Fibroblast of skin of abdomen (primary cell): ENCODE measurements at places on chromosomes 2 and 18.

DNA sequence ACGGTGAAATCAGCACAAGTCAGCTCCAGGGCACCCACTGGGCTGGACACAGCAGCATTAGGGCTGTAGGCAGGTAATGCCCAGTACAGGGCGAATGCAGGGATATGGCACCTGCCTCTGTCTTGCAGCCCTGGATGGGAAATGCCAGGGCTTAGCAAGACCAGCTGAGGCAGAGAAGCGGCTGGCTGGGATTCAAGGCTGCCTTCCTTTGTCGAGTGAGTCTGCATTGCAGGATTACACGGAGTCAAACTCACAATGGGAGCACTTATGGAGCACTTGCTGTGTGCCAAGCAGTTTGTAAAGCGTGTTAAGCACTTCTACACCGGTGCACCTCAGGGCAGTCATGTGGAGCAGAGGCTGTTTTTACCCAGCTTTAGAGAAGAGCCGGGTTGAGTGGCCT, 87.3 kb upstream of the HDAC4 start:
- no peak for DNase-seq

DNA sequence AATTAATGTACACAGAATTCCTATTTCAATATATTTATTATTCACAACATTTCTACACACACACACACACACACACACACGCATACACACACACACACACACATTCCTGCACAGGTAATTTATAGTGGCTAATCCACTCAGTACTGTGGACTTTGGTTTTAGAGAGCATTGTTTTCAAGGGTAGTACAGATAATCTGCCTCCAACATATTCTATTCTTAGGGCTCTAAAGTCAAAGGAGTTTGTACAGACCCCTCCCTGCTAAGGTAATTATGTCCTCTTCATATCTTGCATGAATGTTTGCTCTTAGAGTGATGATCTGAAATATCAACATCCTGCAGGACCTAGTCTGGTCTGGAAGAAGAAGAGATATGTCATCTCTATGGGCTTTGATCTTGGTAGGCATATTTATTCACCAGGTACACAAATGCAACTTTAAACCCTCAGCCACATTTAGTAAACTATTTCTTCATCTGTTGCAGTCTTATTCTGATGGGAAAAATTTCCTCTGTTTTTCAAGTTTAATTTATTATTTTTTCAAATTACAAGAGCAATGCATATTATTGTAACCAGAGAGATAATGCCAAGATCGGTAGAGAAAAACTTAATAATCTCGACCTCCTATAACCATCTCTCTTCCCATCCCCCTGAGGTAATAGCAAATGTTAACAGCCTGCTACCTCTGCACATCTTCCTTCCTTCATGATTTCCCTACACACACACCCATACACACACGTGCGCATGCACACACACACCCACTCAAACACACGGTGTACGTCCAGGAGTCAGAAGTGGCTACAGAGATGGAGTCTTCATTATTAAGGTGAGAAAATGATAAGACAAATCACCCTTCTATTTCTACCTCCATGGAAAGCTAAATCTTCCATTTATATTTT, 18.3 kb upstream of the POLE4 start:
- DNase-seq, result no peak

DNA sequence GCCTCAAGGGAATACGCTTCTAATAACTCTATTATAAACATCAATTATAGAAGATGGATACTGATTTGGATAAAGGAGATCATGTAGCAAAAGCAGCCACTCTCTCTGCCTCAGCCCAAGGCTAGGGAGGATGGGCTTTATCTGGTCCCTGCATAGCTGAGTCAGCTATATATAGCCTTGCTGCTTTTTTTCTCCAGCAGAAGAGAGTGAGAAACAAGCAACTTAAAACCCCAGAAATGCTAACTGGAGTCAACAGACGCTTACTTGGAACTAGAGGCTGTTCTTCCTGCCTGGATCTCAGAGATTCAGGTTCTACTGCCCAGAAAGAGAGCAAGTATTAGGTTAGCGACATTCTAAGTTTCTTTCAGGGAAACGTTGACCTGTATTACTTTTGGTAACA, 426.7 kb upstream of the KLHL29 start:
- DNase-seq, result no peak

- DNase-seq, result no peak
These were observed 9.8 kb downstream of the EN1 start for GRCh38 chr2:118837621-118838020.

GRCh38 chr2:240250985-240251847, 110.8 kb upstream of the OTOS start:
- DNase-seq, result peak; percentile 49

GRCh38 chr2:70930371-70931329, 5.0 kb upstream of the ATP6V1B1 start:
- DNase-seq, result no peak

- no peak for DNase-seq
These were observed 985.0 kb downstream of the BCL11A start for GRCh38 chr2:59568461-59568860.

GRCh38 chr2:18096836-18097405, 218.5 kb downstream of the KCNS3 start:
- no peak for DNase-seq

DNA sequence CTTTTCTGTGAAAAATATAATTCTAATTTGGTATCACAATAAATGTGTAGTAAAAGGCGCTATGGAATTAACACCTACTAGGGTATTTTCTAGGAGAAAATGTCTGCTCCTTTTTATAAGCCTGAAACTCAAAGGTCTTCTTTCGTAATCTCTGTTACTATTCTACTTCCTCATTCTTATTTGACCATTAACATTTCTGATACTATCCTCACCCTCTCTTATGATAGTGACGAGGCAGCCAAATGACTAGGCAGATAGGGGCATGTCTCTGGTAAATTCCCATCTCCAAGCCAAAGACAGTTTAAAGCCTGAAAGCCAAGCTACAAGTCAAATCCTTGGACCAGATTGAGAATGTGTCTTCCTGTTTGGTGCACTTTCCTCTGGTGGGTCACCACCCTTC, 251.7 kb downstream of the LRRTM4 start:
- DNase-seq, result no peak

DNA sequence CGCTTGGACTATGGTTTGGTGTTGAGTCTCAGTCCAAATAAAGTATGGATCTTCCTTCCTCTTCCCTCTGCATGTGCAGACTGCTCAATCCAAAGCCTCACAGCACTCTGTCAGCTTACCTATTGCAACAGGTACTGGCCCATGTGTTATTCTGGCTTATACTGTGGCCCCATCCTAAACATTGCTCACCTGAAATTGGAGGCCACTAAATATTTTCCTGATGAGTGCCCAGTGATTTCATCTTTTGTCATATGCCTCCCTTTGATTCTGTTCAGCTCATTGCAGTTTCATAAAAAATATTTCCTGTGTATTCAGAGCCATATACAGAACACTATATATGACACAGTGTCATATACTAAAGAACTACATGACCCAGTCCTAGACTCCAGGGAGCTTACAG, 86.3 kb upstream of the FAM136A start:
- no peak for DNase-seq

GRCh38 chr2:95034818-95035217, 9.3 kb downstream of the MAL start:
- DNase-seq, result no peak

DNA sequence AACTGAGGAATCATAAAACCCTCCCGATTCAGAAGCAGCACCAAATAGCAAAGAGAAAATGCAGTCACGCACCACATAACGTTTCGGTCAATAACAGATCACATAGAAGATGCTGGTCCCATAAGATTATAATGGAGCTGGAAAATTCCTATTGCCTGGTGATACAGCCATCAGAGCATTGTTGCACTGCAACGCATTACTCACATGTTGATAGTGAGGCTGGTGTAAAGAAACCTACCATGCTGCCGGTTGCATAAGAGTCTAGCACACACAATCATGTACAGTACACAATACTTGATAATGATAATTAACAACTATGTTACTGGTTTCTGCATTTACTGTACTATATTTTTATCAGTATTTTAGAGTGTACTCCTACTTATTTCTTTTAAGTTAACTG, 32.5 kb downstream of the RNF152 start:
- DNase-seq, result no peak

DNA sequence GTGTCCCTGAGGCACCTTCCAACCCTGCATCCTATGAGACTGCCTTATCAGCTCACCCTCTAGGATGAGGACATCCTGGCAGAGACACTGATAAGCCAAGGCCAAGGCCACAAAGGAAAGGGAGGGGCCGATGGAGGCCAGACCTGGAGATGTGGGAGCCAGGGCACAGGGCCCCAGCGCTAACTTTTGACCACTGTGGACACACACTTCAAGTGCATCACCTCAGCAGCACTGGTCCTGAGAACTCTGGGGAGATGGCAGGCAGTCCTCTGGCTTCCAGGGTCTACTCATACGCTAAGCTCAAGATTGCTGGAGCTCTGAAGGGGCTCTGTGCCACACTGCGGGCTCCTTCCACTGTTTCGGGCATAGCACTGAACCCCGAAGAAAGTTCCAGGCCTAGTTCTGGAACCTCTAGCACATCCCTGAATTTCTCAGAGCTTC, 100.2 kb upstream of the ID2 start:
- DNase-seq, result no peak

DNA sequence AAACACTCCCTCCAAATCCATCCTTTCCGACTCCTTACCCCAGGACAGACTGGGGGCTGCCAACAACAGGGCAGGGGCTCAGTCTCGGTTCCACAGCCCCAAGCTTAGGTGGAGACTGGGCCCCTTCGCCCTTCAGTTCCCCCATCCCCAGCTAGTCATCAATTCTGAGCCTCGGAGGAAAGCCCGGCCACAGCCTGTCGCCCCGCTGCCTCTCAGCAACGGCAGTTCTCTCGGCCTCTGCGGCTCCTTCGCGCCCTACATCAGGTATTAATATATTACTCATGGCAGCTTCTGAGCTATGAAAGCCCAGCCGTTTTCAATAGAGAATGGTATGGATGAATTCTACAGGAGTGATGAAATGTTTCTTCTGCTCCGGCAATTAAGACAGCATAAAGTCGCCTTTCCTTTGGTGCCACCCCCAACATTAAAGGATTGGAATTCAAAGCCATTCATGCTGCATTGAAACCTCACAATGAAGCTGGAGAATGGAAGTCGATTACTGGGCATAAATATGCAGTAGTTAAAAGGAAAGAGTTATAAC, 2.8 kb downstream of the HDAC4 start:
- peak; percentile 86 for DNase-seq

DNA sequence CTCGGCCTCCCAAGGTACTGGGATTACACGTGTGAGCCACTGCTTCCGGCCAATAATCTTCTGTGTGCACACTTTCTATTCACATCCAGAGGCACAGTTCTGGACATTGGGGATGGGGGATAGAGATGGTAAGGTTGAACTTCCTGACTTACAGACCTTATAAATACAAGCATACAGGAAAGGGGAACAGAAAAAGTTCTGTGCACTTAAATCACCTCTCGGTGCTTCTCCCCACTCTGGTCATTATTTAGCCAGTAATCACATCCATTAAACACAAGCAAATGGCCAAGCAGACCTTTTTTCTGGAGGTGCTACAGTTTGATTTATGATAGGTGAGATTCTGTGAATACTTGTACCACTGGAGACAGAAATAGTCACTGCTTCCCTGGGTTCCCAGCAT, 110.6 kb downstream of the CRIM1 start:
- no peak for DNase-seq

GRCh38 chr2:199977984-199978415, 22.6 kb downstream of the MAIP1 start:
- DNase-seq, result peak; percentile 61

- no peak for DNase-seq
These were observed 541.5 kb downstream of the CNTNAP5 start for GRCh38 chr2:124566518-124566970.

GRCh38 chr2:152038441-152038958, 60.3 kb downstream of the CACNB4 start:
- DNase-seq, result no peak

- DNase-seq, result no peak
These were observed 14.4 kb upstream of the WDR75 start for GRCh38 chr2:189426886-189427285.
